Fibroblast of upper back skin (primary cell): ENCODE measurements at places on chromosomes 4 and X.
A peak's percentile ranks its signal among the peaks of the same experiment; 100 is the strongest.

DNA sequence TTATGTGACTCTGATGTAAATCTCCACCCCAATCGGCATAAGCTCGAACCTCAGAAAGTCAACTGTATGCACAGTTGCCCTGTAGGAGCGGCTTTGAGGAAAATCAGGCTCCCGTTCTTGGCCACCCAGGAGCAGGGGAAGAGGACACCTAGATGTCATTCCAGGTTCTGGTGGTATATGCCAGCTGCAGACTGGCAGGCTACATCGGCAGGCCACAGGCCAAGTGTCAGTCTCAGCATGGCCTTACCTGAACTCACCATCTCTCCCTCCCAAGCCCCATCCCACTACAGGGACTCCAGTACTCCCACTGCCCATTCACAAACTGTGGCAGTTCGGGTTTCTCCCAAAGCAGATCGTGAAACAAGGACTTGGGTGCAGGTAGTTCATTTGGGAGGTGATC, 428.1 kb downstream of the BCOR start:
- no peak for DNase-seq

DNA sequence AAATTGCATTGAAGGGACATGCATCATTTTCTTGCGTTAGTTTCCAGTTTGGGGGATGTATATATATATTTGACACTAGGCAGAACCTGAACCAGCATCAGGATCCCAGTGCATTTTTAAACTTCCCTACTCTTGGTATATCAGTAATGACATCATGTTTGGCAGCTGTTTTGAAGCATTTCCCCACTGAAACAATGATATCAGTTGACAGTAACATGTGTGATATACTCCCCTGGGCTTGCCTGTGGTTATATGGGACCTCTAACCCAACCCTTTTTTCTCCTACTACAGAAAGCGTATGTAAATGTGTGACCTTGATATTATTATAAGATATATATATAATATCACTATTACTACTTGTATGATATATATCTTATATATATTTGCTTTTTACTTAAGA, 225.9 kb upstream of the CASK start:
- no peak for DNase-seq

DNA sequence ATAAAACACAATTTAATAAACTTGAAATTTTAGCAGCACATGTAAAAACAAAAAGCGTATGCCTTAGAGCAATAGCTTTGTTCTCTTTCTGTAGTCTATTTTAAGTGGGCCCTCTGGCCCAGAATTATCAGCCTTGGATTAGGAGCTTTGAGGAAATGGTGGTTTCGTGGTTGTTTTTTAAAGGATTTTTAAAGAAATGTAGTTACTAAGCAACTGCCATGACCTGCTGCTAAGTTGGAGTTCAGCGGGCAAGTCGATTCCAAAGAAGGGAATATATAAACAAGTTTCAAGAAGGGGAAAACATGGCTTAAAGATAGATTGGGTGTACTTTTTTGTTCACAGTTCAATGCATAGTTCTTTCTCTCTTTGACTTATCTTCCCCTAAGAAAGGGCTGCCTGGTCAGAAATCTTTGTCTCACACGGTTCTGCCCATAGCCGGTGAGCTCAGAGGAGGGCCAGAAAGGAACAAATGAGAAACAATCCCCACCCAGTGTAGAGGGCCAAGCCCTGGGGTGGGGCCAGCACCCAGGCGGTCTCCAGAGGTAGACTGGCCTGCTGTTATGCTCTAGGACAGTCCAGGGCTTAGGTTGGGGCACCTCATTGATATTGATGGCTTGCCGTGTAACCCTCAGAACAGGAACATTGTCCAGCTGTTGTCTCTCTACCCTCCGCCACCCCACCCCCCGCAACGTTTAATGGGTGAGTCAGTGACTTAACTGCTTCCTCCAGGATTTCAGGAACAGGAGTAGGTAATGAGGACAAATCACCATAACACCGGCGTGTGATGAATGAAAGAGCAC, 32.5 kb downstream of the DLG3 start:
- DNase-seq = peak; percentile 56

DNA sequence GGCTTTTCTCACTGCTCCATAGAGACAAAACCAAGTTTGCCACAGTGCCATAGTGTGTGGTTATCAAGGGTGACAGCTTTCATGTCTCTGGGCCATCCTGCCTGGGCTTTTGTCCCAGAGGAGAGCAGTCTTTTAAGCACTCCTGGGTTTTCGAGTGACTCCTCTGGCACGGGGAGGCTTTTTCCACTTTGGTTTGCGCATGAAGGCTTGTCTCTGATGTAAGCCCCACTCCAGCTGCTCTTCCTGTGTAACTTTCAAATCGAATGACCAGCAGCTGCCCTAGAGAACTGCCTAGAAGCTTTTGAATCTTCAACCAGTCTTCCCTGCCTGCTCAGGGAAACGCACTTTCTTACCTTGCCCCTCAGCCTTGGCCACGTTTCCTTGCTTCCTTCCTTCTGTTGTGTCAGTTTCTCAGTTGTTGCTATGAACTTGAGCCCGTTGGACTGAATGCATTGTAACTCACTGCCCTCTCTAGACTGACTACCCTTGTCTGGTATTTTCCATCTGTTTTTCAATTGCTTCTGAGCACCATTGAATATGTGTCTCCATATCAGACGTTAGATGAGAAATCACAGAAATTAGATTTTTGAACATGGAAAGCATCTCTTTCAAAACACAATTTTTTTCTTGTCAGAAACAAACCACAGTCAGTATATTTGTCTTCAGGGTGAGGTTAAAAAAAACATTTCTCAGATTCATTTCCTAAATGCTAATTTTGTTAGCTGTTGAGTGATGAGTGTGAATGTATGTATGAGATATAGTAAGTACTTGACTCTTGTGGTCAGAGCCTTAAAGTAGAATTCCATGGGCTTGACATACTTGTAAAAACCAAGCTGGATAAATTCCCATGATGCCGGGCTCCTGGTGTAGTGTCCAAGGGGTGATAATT, 45.3 kb downstream of the SLC9A6 start:
- DNase-seq = peak; percentile 86

- DNase-seq = no peak
These were observed 54.6 kb downstream of the FRMPD3 start for GRCh38 chrX:107504006-107504405.

DNA sequence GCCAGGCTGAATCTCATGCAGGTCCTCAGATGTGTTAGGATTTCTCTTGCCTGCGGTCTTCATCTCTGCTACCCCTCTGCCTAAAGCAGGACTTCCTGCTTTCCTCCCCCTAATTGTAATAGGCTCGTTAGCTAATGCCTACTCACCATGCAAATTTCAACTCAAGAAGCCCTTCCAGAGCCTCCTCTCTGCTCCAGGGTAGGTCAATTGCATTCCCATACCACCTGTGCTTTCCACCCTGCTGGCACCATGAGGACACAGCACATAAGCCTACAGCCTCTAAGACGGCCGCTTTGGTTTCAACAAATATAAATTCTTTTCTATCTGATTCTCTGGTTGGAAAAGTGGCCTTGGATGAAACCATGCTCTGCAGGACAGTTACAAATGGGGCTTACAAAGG, 93.9 kb downstream of the QDPR start:
- DNase-seq = no peak

DNA sequence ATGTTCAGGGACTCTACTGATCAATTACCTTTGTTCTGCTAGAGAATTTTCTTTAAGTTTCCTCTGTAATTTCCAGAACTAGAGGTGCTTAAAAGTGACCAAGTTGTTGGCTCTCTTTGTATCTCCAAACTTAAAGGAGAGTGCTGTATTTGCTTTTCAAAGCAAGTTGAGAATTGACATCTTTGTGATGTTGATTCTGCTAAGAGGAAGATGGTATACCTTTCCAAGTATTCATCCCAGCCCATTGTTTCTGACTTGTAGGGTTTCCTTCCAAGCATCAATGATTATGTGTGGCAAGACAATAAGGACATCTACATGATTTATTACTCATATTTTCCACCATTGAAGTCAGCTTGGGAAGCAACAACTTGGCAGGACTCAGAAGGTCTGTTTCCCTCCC, 190.6 kb downstream of the GC start:
- no peak for DNase-seq

GRCh38 chrX:19727887-19728648, 159.3 kb downstream of the SH3KBP1 start:
- no peak for DNase-seq

DNA sequence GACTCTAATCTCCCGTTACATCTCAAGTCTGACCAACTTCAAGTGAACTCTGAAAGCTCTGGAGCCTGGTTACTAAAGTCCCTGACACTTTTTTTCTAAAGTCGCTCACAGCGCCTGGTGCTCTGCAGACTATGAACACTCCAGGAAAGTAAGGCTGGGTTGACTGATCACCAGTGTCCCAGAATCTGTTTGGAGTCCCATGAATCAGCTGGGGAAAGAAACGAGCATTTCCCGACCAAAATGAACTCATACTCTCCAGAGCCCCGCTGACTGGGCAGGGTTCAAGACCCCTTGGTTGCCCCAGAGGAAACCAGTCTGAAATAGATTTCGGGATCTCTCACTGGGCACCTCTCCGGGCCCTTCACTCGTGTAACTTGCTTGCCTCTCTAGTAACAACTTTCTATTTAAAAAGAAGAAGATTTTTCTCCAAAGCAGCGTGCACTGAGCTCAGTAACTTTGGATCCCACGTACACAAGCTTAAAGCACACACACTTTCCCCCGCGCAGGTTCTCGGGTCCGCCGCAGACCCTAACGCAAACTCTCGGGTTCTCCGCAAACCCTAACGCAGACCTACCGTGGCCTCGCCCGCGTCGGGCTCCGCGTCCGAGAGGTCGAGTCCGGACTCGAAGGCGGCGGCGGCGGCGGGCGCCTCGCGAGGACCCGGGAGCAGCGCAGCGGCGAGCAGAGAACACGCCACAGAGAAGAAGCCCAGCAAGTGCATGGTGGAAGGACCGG, 964 bp downstream of the VEGFC start:
- peak; percentile 41 for DNase-seq

GRCh38 chrX:110004731-110005369, 1.9 kb downstream of the TMEM164 start:
- no peak for DNase-seq

GRCh38 chr4:60953826-60954225, 246.3 kb upstream of the ADGRL3 start:
- no peak for DNase-seq
